ENCODE measurements at places on chromosomes 7 and 10.

- DNase-seq: no peak
These were observed 162.6 kb downstream of the RAB11FIP2 start for GRCh38 chr10:117884093-117884492.

DNA sequence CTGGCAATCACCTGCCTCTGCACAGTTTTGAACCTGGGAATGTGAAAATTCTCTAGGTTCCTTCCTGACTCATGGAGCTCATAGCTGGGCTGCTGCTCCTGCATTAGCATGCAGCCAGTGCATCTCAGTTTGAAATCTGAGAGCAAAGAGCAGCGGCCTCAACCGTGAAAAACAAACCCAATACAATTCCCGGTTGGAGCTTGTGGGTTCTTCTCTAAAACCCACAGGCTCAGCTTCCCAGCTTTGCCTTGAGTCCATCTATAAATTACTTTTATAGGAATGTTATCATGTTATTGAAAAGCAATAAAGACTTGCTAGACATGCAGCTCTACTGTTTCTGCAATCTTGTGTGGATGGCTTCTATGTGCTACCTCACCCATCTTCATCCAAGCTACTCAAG lies 191.7 kb downstream of the CXCL12 start:
- DNase-seq: no peak

- DNase-seq: no peak
These were observed 21.5 kb upstream of the CDHR3 start for GRCh38 chr7:105941596-105941995.

DNA sequence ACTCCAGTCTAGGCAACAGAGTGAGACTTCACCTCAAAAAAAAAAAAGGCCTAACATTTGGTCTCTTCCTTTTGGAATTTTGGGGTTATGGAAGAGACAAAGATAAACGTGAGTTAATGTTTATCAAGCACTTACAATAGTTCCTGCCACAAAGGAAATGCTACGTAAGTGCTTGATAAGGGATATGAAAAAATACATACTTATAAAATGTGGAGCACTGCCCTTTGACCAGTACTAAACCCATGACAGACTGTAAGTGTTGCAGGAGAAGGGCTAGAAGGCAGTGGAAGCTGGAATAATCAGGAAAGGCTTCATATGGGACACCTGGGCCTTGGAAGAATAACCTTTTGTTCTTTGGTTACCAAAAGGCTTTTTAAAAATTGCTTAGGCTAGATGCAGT lies 25.5 kb downstream of the TMEM248 start:
- DNase-seq: no peak

DNA sequence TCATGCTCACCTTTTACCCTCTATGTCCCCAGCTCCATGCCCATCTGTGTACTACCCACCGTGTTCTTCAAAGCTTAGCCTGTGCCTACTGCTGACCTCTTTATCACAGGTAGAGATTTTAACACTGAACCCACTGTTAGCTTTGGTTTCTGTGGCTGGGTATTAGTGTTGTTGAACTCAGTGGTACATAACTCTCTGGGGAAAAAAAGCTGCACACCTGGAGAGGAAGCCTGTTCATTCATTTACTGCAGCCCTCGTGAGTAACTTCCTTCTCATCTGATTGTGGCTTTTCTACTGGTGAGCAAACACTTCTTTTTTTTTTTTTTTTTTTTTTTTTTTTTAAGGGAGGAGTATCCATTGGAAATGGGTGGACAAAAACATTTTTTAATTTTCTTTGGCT lies 326.3 kb downstream of the CCSER2 start:
- DNase-seq: no peak

GRCh38 chr10:76548716-76549115 lies 1088.9 kb downstream of the KCNMA1 start:
- no peak for DNase-seq
